C1 segment of cervical spinal cord (tissue), 14 donors: ENCODE measurements at places on chromosomes 2 and 18.

DNA sequence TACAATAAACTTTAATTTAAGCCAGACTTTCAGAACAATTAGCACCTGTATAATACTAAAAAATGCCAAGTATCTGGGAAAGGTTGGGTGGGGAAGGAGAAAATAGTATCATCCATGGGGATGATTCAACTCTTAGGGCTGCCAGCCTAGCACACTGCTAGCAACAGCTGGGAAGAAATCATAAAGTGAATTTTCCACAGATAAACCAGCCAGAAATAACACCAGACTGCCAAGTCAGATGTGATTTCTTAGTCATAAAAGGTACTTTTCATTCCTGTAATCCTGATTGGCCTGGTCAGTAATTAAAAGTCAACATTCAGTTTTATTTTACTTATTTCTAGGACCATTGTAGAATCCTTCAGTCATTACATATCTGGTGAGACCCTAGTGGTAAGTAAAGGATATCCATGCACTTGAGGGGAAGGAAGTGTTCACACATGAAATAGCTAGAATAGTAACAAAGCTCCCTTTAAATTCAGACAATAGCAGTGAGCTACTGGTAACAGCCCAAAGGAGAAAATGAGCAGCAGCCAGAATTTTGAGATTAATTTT is 59.4 kb downstream of the LIMS1 start:
- DNase-seq: no peak

- DNase-seq: no peak
Observed at GRCh38 chr2:12584338-12584737, 132.4 kb upstream of the TRIB2 start.

DNA sequence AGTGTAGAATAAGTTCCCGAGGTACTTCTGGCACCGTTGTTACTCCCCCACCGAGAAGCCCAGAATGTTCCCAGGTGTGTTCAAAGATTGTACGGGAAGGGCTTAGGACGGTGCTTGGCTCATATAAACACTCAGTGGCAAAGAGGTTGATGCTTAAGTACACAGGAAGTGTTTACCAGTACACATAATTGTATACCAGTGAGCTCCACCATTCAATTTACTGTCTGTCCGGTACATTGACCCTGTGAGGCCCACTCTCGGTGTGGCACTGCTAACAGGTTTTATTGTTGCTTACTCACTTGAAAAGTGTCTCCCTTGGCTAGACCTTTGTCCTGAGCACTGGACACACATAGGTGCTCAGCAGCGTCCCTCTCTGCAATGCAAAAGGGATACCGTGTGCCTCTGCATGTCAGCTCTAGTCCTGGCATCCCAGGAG is 191.0 kb downstream of the NEDD4L start:
- no peak for DNase-seq

DNA sequence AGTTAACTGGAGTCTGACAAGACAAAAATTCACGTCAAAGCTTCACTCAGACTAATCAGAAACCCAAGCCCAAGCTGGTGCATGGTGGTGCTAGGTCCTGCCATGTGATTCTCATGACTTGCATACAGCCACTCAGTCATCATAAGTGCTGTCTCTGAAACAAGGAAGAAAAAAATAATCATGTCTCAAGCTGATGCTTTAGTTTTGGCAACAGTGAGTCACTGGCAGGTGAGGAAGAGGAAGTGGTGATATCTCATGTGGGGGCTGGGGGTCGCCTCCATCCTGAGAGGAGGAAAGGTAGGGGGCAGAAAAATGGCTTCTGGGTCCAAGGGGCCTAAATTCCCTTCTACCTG is 136.3 kb downstream of the TMEM163 start:
- DNase-seq: no peak

GRCh38 chr18:58569490-58569911 is 59.4 kb downstream of the ALPK2 start:
- DNase-seq: no peak

DNA sequence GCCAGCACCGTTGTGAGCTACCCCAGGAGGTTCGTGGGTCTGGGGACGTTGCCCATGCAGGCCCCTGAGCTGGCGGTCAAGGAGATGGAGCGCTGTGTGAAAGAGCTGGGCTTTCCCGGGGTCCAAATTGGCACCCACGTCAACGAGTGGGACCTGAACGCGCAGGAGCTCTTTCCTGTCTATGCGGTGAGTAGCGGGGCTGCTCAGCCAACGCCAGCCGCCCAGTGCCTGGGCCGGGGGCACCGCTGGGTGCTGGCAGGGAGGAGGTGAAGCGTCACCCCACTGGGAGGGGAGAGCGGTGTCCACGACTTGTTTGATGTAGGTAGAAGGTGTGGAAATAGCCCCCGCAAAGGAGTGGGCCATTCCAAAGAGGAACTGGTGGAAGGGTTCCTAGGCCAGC is 25.0 kb downstream of the ACMSD start:
- no peak for DNase-seq

GRCh38 chr18:74328206-74328605 is 12.6 kb downstream of the C18orf63 start:
- no peak for DNase-seq

DNA sequence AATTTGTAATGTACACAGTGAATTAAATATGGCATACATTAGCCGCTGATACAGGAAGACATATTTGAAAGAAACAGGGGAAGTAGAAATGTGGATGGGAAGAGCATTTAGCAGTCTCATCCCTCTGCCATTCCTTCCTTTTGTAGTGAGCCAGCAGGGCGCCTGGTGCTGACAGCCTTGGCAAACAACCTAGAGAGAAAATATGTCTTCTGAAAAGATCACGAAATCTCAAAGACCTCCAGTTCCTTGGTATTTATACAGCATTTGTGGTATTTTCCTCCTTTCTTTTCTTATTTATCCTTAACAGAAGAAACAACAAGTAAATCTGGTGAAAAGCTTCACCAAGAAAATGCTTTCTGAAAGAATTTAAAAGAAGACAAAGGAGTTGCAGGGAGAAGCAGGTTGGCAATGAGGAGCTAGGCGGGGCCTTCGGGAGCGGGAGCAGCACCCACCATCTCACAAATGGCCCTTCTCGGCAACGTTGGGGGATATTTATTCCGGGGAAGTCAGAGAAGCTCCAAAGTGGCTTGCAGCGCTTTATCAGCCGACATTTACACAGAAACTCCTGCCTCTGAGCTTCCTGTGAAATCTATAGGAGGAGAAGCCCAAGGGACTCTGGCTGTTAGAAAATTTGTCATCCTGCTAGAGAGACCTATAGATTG is 406.1 kb upstream of the NRP2 start:
- no peak for DNase-seq

DNA sequence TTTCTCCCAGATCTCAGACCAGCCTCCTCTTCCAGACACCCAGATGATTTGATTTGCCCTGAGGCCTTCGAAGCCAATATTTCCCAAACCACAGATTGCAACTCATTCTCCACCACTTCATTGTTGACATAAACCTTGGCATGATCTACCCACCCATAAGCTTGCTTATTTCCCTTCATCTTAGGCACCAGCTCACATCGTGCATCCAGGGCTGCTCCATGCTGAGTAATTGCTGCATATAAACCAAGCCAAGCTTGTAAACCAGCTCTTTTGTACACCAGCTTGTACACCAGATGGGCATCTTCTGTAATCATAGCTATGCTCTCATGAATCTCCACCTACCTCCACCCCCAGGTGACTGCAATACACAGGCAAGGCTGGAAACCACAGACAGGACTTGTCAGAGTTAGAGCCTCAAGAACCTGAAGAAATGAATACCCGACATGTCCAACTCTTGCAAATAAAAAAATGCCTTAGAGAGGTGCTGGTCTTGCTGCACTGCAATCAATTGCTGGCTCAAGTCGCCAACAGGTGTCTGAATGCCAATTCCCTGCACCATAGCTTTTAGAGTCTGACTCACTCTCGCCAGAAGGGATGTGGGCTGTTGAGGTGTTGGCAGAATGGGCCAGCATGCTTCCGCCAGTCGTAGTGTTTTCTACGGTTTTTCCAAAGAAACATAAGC is 31.5 kb downstream of the TRABD2A start:
- no peak for DNase-seq

GRCh38 chr2:148524519-148524919 is 120.0 kb upstream of the EPC2 start:
- DNase-seq: no peak

DNA sequence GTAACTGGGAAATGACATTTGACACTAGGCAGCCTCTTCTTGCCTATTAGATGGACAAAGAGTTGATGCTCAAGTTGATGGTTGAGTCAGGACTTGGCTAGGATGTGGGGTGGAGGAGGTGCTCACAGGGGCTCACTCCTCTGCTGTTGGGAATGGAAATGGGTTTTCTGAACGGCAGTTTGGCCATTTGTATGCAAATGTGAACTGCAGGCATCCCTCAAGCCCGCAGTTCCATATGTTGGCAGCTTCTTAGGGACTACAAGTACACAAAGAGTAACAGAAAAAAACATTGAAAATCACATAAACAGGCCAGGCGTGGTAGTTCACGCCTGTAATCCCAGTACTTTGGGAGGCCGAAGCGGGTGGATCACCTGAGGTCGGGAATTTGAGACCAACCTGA is 80.8 kb downstream of the INPP5D start:
- DNase-seq: no peak

DNA sequence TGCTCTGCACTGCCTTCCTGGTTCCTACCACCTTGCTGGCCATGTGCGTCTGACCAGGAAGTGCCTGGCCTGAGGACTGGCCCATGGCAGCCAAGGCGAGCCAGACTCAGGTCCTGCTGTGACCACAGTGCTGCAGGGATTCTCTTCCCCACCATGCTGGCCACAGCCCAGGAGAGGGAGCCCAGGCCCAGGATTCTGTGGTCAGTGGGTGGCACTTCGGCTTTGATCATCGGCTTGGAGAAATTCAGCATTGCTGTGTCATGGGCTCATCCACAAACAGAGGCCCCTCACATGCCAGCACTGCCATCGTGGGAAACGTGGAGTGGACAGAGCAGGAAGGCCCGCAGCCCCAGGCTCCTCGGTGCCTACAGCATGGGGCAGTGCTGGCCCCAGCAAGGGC is 211.6 kb downstream of the SEPTIN10 start:
- no peak for DNase-seq

DNA sequence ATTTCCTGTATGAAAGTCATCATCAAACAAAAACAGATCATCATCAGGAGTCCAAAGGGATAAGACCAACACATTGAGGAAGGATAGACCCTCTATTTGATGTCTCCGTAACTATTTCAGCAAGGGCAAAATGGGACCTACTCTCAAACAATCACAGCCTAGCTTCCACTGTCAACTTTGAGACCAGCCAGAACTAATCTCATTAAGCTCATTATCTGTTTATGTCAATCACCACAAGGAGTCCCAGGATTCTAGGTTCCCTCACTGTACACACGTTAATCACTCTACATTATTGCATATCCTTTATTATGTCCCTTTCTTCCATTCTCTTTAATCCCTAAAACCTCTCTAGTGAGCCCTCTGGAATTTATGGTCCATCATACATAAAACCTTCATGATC is 370.3 kb upstream of the LINC00305 start:
- no peak for DNase-seq

- no peak for DNase-seq
Observed at GRCh38 chr2:151111599-151112278, 149.9 kb downstream of the RBM43 start.

GRCh38 chr18:49745045-49746014 is 68.0 kb downstream of the ACAA2 start:
- DNase-seq: no peak

DNA sequence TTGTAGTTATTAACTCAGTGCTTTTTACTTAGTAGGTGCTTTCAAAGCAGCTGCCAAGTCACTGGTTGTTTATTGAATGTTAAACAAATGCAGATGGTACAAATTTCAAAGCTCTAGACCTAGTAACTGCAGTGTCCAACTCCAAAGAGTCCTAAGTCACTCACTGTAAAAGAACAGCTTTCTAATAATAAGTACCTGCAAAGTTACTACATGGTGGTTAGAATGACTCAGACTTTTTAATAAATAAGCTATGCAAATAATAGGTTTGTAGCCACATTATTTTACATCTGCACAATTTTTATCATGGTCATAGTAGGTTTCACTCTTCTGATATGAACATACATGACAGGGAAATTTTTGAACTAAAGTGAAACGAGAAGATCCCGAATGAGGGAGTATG is 1620.4 kb upstream of the CELF4 start:
- no peak for DNase-seq

DNA sequence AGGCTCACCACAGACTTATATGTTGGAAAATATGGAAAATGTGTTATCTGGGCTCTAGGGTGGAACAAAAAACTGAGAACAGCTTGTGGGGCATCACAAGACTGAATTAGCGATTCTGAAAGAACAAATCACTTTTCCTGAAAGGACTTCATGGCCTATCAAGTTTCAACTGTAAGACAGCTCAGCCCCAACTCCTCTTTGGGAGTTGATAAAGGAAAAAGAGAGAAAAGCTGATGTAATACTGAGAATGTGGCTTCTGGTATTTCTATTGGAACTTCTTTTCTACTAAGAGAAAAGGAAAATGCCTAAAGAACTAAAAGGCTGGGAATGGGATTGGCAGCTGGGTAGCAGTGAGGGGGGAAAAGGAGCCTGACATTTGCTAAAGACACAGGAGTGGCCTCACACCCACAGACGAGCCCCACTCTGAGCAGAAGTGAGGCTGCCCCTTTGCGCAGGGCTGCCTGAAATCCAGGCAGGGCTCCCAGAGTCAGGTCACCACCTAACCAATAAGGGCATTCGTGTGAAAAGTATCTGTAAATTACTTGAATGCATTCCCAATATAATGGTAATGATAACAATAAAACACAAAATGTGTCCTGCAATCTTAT is 75.6 kb downstream of the LRP2 start:
- no peak for DNase-seq

- DNase-seq: no peak
Observed at GRCh38 chr2:215542690-215543089, 106.8 kb upstream of the FN1 start.

DNA sequence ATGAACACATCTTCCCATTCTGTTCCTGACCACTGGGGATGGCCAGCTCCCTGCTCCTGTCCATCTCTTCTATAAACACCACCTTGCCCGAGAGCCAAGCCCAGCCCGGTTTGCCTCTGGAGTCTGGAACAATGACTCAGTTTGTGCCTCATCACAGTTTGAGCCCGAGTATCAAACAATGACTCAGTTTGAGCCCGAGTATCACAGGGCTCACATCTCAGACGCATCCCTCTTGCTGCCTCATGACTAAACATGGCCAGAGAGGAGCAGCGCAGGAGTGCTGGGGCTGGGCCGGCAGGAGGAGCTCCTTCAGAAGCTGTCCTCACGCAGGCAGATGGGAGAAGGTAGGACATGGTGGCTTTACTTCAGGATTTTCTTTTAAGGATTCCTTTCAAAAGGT is 68.7 kb downstream of the PXDN start:
- DNase-seq: no peak

DNA sequence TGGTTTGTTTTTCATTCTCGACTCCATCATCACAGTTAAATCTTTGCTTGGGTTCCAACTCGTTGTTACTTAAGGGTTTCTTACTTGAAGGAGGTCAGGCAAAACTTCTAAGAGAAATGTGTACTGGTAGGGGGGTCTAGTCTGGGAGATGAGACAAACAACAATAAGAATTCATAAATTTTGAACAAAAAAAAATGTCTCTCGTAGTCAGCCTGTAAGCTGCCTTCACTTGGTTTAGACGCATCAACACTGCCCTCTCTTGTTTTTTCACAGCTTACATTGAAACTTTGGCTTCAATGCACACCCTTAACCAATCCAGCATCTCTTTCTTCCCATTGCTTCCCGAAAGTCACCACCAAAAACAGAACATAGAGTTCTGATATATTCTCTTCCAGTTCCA is 576.4 kb upstream of the PIK3C3 start:
- DNase-seq: no peak

GRCh38 chr18:32893915-32894314 is 121.1 kb upstream of the KLHL14 start:
- DNase-seq: no peak

- DNase-seq: no peak
Observed at GRCh38 chr2:72211350-72211749, 63.7 kb upstream of the CYP26B1 start.
